ENCODE measurements at places on chromosomes 6 and 20.

DNA sequence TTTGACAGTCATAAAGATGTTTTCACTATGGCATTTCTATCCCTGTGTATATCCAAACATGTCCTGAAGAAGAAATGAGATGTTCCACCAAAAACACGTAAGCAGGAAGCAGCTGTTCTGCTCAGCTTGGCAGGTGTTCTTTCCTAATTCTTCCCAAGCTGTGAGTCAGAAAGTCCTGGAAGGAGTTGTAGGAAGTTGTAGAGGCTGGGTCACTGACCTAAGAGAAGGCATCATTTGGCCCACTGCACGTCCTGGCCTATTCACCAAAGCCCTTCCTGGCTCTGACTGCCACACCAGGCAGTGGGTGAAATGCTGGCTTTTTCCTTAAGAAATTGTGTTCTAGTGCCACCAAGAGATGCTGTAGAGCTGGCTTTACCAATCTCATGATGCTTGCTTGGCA, 40.3 kb downstream of the STX11 start:
- no peak for DNase-seq

- no peak for DNase-seq
Observed at GRCh38 chr20:48690888-48691287, 136.9 kb downstream of the PREX1 start.

DNA sequence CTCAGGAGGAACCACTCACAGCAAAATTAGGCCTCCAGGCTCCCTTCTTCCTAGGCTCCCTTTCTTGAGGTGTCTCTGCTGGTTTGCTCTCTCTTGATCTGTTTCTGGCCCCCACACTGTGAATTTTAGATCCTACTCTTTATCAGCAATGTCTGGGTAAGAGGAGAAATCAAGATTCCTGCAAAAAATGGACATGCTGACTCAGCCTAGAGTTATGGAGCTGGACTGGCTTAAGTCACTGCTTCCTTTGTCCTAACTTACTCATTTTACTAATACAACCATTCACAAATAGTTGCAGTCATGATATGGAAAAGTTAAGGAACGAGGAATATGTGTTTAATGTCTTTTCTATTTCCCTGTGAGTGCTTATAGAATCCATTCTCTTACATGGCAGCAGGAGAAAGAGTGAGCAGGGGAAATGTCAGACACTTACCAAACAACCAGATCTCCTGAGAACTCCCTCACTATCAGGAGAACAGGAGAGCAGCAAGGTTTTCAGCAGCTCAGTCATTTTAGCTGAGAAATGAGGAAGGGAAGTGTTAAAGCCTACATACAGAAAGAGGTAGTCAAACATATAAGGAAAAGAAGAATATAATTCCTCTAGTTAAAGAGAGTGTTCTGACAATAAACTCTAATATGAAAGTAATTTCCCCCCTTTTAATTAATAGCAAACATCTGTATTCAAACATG, 160.8 kb downstream of the PDE7B start:
- DNase-seq = no peak

DNA sequence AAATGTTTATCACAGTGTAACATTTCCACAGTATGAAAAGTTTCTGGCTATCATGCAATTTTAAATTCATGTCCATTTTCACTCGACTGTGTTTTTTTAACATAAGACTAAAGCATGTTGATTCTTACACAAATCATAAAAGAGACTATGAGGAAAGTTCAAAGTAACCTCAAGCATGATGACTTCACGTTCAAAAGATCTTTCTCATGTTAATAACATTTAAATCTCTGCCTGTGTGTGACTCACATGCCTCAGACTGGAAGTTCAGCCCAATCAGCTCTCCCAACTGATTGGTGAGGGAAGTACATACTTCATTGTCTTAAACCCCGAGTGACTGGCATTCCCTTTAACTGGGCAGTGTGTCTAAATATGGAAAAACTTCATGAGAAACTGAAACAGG, 37.4 kb downstream of the ATXN1 start:
- DNase-seq = no peak

DNA sequence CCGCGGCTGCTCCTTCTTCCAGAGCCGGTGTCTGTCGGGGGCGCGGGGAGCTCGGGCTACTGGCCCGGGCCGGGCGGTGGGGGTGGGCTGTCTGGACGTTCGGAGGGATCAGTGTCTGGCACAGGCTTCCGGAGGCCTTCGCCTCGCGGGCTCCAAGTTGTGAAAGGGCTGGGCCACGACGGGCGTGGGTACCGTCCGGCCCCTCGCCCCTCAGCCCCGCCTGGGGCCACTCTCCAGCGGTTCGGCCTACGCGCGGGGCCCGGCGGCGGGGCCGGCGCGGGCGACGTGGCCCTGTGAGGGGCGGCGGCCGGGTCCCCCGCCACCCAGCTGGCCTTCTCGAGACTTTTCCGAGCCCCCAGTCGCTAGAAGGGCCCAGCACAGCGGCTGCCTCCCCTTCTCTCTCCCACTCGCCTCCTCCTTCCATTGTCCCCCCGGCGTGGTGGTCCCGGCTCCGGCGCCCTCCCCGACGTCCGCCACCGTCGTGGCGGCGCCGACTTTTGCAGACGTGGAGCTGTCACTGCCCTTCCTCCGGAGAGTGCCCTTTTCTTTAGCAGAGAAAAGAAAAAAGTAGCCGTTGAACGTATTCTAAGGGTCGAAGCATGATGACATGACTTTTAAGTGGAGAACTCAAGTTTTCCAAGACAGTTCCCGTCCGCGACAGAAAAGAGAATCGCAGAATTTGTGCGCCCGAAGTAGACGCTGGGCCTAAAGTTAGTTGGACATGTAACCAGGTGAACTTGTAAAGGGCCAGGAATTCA, 571 bp downstream of the ITCH start:
- DNase-seq = no peak

GRCh38 chr6:26457264-26457805, 420 bp upstream of the BTN2A1 start:
- peak; percentile 5 for DNase-seq

DNA sequence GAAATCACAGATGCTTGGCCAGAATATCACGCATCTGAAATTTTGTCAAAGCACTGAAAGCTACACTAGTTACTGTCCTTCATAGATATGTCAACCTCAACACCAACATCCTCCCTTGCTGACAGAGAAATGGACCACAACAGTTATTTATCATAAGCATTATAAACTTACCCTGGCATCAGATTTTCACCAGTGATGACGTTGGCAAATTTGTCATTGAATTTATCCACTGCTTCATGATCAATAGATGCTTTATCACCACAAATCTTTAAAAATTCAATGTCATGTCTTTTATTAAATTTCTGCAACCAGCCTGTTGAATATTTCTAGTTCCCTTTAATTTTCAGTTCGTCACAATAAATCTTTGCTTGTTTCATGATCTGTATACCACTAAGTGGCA, 205.7 kb downstream of the GJA1 start:
- no peak for DNase-seq

- DNase-seq = no peak
Observed at GRCh38 chr20:821046-821730, 12.3 kb upstream of the FAM110A start.

DNA sequence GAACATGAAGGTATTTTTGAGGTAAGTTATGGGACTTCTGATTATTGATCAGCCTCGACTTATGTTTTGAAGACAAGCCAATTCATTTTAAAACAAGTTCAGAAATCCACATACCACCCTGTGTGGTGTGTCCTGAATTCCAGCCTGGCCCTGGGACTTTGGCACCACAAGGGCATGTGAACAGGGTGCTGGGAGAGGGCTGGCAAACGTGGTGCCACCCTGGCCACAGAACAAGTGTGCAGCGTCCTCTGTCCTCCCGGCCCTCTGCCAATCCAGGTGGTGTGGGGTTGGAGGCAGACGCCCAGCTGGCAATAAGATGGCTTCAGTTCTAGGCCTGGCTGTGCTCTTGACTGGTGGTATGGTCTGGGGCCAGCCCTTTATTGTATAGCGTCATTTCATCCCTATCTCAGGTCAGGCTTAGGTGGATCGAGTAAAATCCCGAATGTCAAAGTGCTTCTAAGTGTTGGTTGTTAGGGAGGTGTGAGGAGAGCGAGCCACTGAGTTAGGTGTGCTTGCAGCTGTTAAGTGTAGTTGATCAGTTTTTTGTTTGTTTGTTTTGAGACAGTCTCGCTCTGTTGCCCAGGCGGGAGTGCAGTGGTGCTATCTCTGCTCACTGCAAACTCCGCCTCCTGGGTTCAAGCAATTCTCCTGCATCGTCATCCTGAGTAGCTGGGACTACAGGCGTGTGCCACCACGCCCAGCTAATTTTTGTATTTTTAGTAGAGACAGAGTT, 84.2 kb downstream of the RNF144B start:
- no peak for DNase-seq
